Activated T-helper 1 cell treated with anti-CD3 and anti-CD28 coated beads, Interleukin-2, amount 50 U/mL, for 16 hours (primary cell): ENCODE measurements at places on chromosomes 16 and 17.

- DNase-seq = no peak
Observed at GRCh38 chr16:67668495-67669157, 2.0 kb downstream of the C16orf86 start.

- DNase-seq = no peak
Observed at GRCh38 chr16:50844840-50845239, 103.0 kb downstream of the CYLD start.

- DNase-seq = peak; percentile 62
Observed at GRCh38 chr16:24010440-24011089, 174.8 kb downstream of the PRKCB start.

DNA sequence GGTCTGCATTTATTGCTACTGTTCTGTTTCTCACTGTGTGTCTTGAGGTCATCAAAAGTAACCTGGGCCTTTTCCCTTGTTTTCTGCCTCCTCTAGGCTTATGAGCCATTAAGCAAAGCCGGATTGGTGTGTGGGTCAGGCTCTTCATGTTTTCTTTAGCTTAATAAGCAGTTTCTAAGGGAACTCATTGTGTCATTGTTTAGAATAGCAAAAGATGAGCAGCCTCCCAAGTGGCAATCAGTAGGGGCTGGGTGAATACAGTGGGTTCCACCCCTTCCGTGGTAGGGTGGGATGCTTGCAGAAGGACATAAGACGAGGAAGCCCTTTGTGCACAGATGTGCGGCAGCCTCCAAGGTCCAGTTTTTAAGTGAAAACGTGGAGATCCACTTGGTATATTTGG, 34.5 kb downstream of the ABCC1 start:
- DNase-seq = no peak

DNA sequence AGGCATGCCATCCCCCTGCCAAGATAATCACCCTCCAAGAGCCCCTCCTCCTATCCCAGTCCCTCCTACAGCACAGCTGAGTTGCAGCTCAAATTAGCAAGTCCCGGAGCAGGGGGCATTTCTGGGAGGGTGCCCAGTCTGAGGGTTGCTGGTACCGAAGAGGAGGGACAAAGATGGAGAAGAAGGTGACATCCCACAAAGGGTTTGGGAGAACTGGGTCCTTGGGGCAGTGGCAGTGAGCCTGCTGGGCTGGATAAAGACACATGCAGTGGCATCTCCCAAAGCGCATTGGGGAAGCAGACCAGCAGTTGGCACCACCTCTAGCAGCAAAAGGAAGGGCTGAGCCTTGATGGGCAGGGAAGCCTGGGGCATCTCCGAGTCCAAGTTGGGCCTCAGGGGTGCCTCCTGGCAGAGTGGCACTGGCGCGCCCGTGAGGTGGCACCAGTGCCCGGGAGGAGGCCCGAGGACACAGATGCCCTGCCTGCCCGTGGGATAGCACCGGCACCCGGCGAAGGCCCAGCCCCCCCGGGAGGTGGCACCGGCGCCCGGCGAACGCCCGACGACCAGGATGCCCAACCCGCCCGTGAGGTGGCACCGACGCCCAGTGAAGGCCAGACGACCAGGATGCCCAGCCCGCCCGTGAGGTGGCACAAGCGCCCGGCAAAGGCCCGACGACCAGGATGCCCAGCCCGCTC, 622 bp downstream of the TOM1L2 start:
- no peak for DNase-seq

- DNase-seq = no peak
Observed at GRCh38 chr17:51948128-51948527, 210.4 kb downstream of the CA10 start.

DNA sequence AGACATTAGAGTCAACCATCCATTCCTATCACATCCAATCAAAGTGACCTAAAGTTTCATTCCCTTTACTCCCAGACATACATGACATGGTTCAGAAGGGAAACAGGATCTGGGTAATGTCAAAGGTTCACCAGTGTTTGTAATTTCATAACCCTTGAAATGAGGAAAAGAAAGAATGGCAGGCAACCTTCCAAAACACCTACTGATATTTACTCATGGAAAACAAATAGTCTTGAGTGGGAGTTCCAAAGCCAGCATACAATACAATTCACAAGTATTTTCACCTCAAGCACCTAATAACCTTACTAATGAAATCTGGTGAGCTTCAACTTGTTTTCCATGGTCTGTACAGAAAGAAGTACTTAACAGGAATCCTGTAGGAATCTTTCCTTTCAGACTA, 72.5 kb upstream of the AXIN2 start:
- DNase-seq = no peak

- no peak for DNase-seq
Observed at GRCh38 chr17:67902511-67903231, 77.4 kb downstream of the BPTF start.

GRCh38 chr16:57299009-57299718, 14.7 kb upstream of the PLLP start:
- DNase-seq = peak; percentile 8

DNA sequence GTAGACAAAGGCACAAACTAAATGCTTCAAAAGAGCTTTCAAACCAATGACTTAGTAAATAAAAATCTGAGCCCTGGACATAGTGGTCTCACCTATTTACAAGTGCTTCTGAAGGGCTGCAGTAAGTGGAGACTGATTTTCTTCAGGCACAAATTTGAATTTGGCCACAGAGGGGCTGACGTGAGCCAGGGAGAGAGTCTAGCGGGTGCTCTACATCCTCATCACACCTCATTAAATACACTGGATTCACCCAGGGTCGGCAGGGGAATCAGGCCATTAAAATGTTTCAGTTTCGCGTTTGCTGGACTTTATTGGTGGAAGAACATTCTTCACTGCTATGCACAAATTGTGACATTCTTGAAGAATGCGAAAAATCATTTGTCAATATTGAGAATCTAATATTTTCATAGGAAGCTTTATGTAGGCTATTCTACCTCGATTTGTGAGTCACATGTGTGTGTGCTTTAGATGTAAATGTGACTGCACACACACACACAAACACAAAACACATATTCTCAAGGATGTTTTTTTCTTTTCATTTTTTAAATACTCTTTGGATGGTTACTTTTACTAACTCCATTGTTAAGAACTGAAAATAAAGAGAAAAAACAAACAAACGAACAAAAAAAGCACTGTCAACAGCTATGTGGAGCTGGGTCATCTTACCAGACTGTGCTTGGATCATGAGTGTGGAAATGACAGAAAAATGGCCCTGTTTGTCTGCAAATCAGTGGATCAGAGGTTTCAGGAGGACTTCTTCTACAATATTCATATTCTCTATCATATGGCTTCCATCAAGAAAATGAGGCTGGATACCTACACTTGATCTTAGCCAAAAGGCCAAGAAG, 58.9 kb downstream of the CDH11 start:
- DNase-seq = no peak

DNA sequence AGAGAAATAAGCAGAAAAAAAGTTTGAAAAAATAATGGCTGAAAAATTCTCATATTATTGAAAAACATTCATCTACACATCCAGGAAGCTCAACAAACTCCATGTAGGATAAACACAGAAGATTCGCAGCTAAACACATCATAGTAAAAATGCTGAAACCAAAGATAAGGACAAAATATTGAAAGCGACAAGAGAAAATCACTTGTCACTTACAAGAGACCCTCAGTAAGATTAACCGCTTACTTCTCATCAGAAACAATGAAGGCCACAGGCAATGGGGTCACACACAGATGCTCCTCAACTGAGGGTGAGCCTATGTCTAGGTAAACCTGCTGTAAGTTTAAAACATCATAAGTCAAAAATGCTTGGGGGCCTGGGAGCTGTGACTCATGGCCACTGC, 38.1 kb upstream of the METRNL start:
- no peak for DNase-seq

DNA sequence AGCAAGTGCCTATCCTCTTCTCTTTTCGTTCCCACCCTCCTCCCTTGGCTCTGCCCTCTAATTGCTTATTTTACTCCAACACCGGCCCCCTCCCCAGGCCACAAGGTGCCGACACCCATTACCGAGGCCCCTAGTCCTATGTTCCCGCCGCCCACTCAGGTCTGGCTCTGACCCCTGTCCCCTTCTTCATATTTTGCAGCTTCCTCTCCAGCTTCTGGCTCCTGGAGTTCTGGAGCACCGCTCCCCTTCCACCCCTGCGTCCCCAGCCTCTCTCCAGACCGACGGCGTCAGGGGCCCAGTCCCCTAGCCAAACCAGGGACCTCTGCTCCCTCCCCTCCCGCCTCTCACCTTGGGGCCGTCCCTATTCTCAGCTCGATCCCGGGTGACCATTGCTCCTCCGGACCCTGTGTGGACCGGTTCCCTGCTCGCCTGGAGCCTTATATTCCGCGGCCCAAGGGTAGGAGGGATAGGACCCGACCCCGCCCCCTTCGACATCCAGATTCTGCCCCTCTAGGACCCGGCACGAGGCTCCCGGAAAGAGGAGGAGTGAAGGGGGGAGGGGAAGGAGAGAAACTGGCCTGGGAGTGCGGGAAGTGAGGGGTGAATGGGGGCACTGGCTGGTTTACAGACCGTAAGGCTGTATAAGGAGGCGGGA, at the start of gene HES7:
Gene HES7, minus strand, starts transcription at position 412 of the 655 bp plus-strand sequence. Its CDS starts 22 bp downstream, at position 390.
- no peak for DNase-seq

DNA sequence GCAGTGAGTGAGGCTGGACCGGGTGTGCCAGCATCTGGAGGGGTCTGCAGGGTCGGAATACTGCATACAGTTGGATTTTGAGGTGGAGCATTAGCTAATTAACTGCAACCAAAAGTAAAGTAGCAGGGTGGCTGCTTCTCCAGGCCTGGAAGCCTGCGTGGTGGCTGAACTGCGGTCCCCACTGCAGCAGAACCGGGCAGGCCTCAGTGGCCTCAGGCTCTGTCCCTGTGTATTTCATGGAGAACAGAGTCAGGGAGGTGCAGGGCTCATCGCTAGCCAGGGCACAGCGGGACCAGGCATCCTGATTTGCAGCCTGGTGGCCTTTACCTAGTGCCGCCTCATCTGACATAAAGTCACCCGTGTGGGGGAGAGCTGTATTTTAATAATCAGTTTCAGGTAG, 131.9 kb downstream of the RPTOR start:
- no peak for DNase-seq

DNA sequence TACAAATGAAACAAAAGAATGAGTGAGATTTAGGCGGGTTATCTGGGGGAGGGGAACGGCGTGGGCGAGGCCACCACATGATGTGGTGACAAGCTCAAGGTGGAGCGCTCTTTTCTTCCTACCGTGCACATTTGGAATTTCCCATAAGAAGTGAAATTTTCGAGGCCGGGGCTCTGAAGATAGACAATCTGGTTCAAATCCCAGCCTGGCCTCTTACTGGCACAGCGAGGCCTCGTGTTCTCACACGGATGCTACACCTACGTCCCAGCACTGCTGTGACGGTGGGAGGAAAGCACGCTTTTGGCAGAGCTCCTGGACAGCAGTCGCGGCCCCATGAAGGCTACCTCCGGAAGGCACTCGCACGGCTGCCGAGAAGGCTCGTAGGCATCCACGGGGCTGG, 25.2 kb downstream of the ZDHHC7 start:
- no peak for DNase-seq

- no peak for DNase-seq
Observed at GRCh38 chr17:15185625-15185991, 79.5 kb downstream of the PMP22 start.

- DNase-seq = no peak
Observed at GRCh38 chr16:59116744-59117143, 382.6 kb upstream of the GOT2 start.

- no peak for DNase-seq
Observed at GRCh38 chr17:30864636-30865035, 32.9 kb downstream of the ATAD5 start.

DNA sequence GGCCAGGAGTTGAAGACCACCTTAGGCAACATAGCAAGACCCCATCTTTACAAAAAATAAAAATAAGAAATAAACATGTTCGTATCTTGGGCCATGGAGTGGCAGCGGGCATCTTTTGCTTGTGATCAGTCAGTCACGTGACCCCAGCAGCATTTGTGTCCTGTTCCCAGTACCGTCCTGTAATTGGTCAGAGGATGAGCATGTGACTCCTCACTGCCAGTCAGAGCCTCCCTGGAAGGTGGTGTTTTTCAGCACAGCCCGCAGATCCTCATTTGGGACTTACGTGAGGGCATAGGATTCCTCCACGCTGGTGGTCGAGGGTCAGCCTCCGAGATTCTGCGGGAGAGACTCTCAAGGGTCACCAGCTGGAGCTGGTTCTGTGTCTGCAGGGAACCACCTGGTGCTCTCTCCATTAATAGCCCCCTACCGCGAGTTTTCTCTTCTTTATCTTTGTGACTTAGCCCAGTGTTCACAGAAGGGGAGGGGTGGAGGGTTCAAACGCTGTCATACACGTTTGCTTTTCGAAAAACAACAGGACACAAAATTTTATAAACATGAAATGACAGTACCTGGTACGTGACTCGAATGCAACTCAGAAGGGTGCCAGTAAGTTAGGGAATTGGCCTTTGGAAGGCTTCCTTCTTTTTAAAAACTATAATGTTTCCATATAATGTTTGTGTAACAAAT, 17.2 kb downstream of the MRC2 start:
- no peak for DNase-seq

DNA sequence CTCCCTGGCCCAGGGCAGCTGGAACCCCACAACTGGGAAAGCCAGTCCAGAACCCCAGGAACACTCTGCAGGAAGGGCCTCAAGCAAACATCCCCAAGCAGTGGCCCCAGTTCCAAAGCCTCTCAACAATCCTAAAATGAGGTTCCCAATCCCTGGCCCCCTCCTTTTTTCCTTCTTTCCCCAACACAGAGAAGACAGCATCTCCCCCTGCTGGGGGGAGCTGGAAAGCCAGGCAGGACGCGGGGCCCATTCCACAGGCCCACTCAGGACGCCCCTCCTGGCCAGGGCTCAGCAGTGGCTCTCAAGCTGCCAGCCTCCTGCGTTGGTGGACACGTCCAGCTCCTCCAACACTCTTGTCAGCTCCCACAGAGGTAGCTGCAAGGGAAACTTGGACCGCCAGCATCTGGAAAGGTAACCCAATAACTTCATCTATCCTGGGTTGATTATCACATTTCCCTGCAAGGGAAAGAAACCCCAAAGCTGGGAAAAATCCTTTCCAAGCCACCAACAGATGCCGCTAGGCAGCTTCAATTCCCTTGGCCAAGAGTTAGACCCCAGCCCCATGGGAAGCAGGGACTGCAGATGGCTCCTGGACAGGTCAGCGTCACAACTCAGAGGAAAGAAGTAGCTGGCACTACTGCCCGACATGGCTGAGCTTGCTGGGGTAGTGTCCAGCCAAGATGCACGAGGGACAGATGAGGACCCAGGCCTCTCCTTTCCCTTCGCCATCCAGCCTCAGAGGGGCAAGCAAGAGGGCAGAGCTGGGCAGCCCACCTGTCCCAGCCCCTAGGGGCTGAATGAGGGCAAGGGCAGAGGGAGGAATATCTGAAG, 7.6 kb downstream of the HDAC5 start:
- no peak for DNase-seq

DNA sequence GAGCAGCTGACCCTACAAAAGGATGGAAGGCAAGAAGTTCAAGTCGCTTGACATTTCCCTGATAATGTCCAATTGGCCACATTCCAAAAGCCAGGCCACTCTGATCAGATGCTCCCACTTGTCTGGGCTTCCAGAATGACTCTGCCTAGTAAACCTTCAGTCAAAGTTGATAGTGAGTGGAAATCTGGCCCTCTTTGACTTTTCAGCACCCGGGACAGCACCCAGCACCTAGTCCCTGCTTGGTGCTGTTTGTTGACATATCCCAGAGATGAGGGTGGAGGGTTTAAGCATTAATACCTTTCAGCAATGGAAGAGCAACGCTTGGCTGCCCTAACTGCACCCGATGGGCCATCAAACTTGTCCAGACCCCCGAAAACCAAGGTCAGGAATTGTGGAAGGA, 131.3 kb downstream of the AIPL1 start:
- DNase-seq = no peak
